Stimulated activated CD4-positive, alpha-beta T cell treated with anti-CD3 and anti-CD28 coated beads, Interleukin-15, amount 100 ng/mL, for 48 hours (primary cell): ENCODE measurements at places on chromosomes 12 and 14.

GRCh38 chr14:77965919-77966435, 166.1 kb downstream of the ADCK1 start:
- DNase-seq: no peak

DNA sequence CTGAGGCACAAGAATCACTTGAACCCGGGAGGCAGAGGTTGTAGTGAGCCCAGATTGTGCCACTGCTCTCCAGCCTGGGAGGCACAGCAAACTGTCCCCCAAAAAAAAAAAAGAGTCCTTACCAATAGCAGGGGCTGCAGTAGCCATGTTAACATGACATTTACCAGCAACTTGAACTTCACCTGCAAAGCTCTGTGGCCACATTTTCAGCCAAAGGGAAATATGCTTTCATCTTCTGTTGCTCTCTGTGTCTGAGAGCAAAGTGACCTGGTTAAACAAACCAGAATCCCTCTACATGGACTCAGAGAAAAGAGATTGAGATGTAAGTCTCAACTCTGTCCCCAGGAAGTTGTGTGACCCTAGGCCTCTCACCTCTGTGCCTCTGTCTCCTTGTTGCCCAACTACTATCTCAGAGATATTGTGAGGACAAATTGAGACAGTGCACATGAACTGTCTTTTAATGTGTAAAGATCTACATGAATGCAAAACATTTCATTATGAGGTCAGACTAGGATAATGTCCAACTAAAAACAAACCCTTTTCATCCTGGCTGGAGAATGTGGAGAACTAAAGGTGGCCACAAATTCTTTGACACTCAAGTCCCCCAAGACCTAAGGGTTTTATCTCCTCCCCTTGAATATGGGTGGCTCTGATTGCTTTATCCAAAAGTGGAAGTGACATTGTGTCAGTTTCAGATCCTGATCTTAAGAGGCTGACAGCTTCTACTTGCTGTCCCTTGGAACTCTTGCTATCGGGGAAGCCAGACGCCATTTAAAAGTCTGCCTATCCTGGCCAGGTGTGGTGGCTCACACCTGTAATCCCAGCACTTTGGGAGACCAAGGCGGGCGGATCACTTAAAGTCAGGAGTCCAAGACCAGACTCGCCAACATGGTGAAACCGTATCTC, 24.7 kb upstream of the P2RX4 start:
- DNase-seq: no peak

DNA sequence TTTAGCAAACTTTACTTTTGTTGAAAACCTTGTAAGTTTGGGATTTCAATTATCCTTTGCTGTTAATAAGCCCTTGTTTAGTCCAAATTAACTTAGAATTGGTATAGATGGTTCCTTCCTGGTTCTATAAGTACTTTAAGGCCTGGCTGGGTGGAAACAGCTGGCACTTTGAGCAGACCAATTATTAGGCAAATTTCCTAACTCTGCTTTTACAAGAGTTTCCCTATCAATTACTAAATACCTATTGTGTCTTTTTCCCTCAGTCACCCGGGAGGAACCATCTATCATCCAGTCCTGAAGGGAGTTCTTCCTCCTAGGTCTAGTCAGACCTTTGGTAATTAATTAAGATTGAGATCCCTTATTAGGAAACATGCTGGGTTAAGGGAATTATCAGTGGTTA, 138.0 kb downstream of the SLC38A6 start:
- DNase-seq: no peak

- DNase-seq: no peak
Observed at GRCh38 chr14:85233756-85234155, 296.2 kb upstream of the FLRT2 start.

DNA sequence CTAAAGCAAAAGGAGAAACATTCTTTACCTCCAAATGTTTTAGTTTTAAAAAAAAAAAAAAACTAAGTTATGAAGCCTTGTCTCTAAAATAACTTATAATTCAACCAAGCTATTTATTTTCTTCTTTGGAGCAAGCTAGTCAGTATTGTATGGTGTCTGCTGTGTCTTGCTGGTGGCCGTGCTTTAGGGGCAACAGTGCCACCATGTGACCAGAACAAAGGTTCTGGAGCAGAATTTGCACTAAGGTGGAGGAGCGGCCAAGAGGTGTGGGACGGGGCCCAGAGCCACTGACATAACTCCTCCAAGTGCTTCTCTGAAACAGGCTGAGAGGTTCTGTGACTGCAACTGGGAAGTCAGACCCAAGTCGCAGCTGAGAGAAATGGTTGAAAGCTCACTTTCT, 4.5 kb downstream of the FICD start:
- DNase-seq: no peak

DNA sequence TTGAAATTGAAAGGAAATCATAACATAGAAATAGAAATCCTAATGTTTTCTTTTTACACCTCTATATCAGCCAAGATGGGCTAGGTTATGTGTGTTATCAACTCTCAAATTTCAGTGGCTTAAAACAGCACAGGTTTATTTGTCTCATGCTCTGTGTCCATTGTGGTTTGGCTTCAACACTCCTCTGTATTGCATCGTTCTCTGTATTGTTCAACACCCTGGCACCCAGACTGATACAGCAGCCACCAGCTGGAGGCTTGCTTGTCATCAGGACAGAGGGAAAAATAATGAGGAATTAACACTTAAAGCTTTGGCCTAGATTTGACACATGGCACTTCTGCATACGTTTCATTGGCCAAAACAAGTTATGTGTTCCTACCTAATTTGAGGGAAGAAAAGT, 234.2 kb upstream of the ARHGAP5 start:
- no peak for DNase-seq

GRCh38 chr14:36583893-36584811, 1.7 kb upstream of the NKX2-8 start:
- DNase-seq: no peak

DNA sequence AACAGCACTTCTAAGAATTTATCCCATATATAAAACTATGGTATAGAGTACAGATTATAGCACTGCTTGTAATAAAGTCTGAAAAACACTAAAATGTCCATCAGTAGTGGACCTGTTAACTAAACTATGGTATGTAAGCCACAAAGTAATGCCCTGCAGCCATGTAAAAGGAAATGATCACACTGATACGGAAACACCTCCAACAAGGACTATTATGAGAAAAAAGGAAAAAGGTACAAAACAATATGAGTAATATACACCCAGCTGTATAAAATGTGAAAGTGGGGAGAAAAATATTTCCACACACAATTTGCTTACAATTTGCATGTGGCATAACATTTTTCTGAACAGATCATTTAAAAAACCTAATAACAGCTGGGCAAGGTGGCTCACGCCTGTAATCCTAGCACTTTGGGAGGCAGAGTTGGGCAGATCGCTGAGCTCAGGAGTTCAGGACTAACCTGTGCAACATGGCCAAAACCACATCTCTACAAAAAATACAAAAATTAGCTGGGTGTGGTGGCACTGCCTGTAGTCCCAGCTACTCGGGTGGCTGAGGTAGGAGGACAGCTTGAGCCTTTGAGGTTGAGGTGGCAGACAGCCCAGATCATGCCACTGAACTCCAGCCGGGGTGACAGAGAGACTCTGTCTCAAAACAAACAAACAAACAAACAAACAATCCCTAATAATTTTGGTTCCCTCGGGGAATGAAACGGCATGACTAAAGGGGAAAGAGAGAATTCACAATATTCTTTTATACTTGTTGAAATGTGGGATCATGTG, 250.5 kb downstream of the MED13L start:
- DNase-seq: no peak

GRCh38 chr12:5433081-5433844, 1.4 kb downstream of the NTF3 start:
- no peak for DNase-seq

GRCh38 chr12:77571768-77572167, 258.9 kb upstream of the NAV3 start:
- DNase-seq: no peak

DNA sequence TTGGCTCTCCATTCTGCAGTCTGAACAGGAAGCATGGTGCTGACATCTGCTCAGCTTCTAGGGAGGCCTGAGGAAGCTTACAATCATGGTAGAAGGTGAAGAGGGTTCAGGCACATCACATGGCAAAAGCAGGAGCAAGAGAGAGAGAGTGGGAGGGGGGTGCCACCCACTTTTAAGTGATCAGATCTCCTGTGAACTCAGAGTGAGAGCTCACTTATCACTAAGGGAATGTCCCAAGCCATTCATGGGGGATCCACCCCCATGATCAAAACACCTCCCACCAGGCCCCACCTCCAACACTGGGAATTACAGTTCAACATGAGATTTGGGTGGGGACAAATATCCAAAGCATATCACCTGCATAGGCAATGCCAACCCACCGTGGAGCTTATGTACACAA, 9.8 kb upstream of the GNG2 start:
- DNase-seq: no peak
